Adipocyte (in vitro differentiated cells): ENCODE measurements at places on chromosomes 2 and 18.

GRCh38 chr2:99821572-99821971 is 320.8 kb downstream of the AFF3 start:
- peak; percentile 57 for DNase-seq

GRCh38 chr18:22171258-22172119 is 2.1 kb downstream of the GATA6 start:
- peak; percentile 46 for DNase-seq

DNA sequence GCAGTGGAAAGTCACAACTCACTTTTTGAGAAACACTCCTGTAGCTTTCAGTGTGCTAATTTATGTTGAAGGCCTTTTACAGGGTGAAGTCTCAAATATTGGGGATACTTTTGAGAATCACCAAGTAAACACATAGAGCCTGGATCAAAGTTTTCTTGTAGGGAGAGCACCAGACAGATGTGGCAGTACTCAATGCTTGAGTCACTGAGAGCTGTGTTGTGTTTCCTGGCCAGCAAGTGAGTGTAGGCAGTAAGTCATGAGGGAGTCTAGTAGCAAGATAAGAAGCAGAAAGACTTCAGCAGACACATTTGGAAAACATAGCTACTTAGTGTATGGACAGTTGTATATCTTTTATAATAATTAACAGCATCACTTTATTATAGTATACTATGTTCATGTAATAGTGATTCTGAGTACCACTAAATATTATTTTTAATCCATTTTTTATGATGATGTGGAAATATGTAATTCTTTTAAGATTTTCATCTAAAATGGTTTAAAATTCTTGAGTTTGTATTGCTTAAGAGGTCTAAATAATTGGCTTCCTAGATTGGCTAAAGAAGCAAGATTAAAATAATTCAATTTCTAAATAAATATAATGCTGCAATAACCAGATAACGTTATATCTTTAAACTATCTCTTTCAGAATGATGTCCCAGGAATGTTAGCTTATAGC is 12.8 kb downstream of the PSMD1 start:
- peak; percentile 16 for DNase-seq

DNA sequence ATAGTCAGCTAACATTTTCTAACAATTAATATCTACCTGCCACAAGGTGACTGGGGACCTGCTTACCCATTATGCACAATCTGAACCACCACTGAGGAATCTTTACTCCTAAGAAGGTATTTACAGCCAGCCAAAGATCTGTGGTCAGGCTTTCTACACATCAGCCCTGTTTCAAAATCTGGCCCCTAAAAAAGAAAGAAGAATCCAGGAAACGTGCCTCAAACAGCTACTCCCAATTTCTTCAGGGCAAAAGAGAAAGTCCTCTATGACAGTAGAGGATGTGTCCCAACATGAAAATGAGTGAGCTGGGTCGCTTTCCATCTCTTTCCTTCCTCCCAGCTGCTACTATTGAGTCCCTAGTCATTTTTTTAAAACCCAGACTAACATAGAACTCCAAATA is 79.5 kb downstream of the EPB41L3 start:
- no peak for DNase-seq

- DNase-seq, result no peak
Observed at GRCh38 chr18:26700728-26701127, 152.4 kb upstream of the KCTD1 start.

DNA sequence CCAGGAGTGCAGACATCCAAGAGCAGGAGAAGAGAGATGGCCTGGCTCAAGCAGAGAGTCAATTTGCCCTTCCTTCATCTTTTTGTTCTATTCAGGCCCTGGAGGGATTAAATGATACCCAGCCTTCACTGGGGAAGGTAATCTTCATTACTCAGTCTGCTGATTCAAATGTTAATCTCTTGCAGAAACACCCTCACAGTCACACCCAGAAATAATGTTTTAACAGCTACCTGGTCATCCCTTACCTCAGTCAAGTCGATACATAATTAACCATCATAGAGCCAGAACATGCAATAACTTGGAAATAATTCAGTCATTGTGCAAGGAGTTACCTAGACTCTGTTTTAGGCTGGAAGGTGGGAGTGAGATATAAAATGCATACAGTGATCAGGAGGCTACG is 163.7 kb upstream of the TNP1 start:
- no peak for DNase-seq

DNA sequence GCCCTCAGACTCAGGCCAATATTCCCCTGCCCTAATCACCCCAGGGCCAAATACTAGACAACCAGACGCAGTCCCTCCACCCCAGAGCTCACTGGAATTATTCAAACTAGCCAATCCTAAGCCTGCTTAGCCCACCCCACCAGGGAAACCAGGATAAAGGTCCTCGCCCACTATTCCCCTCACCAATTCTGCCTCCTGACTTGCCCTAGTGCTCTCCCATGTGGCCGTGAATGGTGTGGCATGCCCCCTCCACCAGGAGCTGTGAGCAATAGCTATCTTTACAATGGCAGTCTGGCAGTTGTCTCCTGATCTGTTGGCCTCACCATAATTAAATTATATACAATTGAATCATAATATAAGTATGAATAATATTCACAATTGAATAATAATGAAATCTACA is 42.3 kb downstream of the FAM124B start:
- DNase-seq, result no peak

DNA sequence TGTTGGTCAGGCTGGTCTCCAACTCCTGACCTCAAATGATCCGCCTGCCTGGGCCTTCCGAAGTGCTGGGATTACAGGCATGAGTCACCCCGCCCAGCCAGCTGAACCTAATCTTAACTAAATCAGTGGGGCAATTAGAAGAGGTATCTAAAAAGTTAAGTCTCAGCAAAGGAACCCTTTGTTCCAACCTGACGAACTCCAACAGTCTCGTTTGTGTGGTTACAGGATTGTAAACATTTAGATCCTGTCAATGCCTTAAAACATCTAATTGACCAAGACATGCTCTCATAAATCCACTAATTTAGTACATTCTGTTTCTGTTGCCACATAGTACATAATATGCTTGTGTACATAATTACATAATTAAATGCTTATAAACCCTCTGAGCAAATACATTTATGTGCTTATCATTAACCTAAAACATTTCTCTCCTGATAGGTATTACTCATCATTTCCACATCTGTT is 31.1 kb upstream of the STK39 start:
- DNase-seq, result peak; percentile 83

DNA sequence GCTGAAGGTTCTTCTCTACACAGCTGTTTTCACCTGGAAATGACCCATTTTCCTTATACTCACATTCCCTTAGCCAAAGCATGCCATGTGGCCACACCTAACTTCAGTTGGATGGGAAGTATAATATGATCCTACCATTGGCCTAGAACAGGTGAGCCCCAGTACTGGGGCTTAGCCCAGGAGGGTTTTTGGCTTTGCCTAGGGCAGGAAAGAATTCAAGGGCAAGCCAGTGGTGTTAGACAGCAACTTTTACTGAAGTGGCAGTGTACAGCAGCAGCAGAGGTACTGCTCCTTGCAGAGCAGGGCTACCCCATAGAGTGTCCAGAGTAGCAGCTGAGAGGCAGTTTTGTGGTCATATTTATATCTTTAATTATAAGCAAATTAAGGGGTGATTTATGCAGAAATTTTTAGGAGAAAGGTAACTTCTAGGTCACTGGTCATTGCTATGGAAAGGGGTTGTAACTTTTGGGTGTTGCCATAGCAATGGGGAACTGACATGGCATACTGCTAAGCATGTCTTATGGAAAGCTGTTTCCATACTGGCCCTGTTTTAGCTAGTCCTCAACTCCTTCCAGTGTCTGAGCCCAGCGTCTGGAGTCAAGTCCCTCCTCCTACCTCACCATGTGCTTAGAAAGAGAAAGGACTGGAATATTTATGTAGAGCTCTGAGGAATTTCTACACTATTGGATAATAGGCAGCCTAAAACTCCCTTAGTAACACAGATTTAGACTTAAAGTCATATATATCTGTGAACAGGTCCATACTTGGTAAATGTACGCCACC is 109.0 kb upstream of the DTNA start:
- no peak for DNase-seq
